ENCODE measurements at places on chromosomes 3 and 15.

DNA sequence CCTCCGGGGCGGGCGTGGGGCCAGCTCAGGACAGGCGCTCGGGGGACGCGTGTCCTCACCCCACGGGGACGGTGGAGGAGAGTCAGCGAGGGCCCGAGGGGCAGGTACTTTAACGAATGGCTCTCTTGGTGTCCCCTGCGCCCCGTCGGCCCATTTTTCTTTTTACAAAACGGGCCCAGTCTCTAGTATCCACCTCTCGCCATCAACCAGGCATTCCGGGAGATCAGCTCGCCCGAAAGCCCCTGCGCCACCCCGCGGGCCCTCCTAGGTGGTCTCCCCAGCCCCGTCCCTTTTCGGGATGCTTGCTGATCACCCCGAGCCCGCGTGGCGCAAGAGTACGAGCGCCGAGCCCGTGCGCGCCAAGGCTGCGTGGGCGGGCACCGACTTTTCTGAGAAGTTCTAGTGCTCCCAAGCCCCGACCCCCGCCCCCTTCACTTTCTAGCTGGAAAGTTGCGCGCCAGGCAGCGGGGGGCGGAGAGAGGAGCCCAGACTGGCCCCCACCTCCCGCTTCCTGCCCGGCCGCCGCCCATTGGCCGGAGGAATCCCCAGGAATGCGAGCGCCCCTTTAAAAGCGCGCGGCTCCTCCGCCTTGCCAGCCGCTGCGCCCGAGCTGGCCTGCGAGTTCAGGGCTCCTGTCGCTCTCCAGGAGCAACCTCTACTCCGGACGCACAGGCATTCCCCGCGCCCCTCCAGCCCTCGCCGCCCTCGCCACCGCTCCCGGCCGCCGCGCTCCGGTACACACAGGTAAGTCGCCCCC lies at the start of gene THBS1:
Gene THBS1, plus strand, starts transcription at position 595 of the 757 bp plus-strand sequence. CDS start 779 bp downstream, outside the sequence.
- peak; percentile 93 for DNase-seq

DNA sequence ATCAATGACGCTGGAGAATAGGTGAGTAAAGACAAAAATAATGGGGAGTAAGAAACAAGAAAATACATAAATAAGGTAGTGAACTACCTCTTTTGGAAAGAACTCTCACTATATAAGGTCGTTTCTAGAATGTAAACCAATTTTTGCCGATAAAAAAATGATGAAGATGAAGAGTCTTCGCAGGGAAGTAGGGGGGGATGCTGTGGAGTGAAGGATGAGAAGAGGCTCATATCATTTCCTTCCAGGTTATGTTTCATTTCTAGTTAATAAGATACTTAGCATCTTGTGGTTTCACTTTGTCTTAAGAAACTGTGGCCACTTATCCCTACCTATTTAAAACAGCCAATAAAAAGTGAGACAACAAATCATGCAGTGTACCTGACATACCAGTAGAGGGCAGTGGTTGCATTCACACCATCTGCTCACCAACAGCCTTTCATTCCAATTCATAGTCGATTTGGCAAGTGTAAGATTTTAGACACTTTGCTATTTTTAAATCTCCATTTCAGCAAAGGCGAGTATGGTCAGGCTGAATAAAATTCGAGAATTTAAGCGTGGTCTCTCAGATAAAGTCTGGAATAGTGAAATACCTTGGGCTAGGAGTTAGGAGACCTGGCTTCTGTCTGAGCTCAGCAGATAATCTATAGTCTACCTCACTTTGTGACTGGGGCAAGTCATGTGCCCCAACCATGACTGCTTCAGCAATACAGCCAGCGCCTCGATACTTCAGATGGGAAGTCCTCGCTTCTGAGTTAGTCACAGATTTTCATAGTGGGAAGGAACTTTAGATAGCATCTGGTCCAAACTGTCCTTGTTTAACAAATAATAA lies 28.9 kb upstream of the ICE2 start:
- DNase-seq = peak; percentile 78

- DNase-seq = no peak
Measured at GRCh38 chr3:126050626-126051025, 33.3 kb downstream of the SLC41A3 start.

DNA sequence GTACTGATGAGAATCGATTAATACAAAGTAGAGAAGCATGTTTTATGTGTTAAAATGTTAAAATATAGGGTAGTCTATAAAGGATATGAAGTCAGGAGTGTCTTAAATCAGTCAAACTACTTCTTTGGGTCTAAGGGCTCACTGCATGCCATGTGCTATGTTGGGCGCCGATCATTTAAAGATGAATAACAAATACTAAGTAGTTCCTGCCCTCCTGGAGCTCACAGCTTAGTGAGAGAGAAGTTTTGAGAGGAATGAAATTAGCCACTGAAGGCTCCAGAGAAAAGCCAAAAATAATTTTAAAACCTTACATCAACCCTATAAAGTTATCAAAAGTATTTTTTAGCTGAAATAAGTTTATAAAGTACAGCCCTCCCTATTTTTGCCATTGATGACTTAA lies 44.5 kb downstream of the BLM start:
- no peak for DNase-seq

DNA sequence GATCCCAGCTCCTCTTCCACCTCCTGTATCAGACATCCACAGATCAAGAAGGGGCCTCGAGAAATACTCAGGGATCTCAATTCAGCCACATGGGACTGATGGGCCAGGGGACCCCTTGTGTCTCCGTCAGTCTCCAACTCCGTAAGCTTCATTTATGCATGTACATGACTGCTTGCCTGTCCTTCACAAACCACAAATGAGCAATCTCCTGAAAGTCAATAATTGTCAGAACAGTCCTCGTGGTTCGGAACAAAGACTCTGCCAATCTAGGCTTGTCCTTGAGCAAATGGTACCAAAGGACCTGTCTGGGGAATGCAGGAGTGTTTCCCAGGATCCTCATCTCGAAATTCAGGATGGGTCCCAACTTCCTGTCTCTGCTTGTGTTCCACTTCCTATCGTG lies 20.8 kb downstream of the SLC12A8 start:
- no peak for DNase-seq

DNA sequence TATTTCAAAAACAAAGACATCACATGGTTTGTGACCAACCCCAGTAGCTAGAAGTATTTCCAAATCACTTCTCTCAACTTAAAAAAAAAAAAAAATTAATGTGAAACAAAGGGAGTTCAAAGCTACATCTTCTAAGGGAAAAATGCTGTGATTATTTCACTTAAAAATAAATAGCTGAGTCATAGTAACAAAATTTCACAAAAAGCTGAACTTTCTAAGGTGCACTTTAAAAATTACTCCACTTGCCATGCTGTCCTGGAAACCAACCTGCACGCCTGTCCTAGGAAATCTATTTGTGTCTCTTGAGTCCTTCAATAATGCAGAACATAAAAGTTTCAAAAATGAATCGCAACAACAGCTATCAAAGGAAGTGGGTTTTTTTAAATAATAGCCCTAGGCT lies 1.8 kb downstream of the ACAP2 start:
- no peak for DNase-seq

DNA sequence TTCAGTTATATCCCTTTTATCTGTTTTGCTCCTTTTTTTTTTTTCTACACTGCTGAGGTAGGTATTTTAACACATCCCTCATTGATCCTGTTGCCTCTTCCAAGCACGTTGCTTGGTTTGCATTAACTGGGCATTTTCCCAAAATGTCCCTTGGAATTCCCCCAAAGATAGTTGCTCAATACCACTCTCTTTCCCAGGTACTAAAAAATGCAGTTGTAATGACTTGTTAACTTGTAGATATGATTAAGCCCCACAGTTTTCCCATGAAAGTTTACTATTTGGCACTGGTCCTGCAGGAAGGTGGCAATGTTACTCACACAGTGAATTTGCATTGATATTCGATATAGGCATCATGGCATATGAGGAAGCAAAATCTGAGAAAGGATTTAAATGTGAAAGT lies 67.1 kb downstream of the GRM7 start:
- no peak for DNase-seq

DNA sequence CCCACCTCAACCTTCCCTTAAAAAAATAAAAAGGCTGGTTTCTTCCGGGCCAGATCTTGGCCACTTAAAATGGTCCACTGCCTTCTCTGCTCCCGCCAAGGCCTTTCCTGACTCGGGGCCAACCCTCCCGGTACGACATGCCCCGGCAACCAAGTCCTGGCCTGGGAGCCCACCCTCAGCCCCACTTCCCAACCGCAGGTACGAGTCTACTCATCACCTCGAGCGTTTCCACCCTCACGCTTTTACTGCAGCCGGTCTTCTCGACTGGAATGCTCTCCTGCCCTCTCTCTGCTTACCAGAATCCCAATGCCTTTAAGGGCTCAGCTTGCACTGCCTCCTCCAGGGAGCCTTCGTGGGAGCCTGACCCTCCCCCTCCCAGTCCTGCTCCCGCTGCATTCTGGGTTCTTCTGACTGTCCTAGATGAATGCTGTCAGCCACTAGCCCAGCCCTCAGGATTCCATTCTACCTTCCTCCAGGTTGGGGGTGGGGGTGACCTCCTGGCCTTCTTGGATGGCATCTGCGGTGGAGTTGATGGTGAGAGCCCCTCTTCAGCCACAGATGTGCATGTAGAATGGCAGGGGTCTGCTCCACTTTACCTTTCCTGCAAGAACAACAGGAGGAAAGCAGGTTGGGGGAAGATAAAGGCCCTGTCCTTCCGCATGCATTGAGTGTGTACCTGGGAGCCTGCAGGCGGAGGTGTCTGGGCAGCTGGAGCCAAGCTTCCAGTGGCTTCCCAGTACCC lies 1.1 kb upstream of the CSRNP1 start:
- DNase-seq = peak; percentile 33

- no peak for DNase-seq
Measured at GRCh38 chr3:114942773-114943172, 204.3 kb downstream of the ZBTB20 start.

DNA sequence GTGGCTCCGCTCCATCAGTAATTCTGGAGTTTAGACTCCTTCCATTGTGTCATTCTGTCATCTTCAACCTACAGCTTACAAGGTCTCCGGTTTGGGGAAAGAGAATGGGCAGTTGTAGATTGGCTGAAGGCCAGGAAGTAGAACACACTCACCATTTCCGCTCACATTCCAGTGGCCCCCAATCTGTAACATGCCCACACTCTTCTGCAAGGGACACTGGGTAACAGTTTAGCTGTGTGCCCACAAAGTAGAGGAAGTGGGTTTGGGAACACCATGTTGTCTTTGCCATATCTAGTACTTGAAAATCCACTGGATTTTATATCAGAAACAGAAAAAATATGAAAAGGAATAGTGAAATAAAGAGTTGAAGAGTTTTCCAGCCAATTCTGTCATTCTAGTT lies 153.5 kb downstream of the SV2B start:
- no peak for DNase-seq

- peak; percentile 94 for DNase-seq
Measured at GRCh38 chr3:149342413-149343380, 9.3 kb upstream of the TM4SF18 start.

GRCh38 chr3:126524429-126524988 lies 554 bp downstream of the CHST13 start:
- no peak for DNase-seq

DNA sequence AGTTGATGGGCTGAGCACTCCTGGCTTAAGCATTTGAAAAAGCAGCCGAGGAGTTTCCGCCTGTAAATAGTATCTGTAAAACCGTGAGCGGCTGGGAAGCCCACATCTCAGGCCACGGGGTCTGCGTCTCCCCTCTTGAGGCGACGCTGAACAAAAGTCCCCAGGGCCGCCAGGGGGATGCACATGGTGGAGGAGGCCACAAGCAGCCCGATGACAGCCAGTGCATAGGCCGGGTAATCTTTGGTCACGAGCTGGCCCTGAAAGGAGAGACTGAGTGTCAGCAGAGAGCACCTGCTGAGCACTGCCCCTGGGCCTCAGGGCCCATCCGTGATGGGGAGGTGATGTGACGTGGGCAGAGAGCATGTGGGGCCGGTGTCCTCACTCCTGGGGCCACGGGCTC lies 37.5 kb downstream of the SLC6A20 start:
- DNase-seq = no peak

DNA sequence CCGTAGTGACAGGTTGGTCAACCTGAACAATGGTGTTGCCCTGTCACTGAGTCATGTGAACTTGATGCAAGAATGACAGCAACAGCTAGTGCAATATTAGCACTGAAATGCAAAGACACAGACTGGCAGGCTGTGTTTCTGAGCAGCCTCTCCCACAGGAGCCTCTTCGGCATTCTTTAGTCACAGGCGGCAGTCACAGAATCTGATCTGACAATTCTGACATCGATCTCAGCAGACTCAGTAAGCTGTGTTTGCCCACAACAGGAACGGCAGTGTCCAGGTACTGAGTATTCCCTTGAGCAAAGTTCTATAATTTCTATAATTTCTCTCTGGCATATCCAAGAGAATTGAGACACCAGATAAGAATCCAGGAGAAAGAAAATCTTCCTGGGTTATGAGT lies 776.8 kb downstream of the GRM7 start:
- no peak for DNase-seq

DNA sequence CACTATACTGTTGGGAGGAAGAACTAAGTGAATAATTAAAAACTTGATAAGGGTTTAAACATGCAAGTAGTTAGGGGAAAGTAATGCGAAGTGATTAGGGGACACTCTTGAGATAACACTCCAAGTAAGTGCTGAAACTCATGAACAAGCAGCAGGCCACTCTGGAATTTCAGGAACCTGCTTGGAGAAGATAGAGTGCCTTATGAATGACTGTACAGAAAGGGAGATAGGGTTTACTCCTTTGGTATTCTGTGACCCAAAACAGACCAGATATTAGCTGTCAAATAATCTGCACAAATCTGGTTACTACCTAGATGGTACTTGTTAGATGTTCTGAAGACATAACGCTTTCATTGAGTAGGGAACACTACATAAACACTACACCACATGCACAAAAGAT lies 85.6 kb downstream of the FRMD4B start:
- DNase-seq = peak; percentile 43

DNA sequence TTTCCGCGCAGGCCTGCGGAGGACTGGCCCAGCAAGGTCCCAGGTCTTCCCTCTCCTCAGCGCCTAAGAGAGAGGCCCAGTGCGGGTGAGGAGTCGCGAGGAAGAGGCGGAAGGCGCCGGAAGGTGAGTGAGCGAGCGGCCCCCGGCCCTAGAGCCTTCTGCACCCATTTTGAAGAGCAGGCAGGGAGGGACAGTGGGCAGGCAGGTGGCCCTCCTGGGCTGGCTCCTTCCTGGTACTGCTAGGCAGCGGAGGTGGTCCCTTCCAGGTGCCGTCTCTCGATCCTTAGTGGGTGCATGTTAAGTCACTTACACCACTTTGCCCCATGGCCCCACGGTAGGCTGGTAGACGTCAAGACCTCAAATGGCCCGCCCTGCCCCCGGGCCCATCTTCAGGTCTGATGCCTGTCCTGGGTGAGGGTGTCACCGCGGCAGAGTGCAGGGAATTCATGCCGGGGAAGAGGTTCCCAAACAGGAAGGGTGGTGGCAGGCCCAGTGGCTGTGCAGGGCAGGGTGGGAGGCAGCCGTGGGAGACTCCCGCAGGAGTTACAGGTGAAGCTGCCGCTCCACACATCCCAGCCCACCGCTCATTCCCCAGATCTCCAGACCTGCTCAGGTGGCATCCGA lies 14.4 kb downstream of the PAK6 start:
- DNase-seq = no peak

DNA sequence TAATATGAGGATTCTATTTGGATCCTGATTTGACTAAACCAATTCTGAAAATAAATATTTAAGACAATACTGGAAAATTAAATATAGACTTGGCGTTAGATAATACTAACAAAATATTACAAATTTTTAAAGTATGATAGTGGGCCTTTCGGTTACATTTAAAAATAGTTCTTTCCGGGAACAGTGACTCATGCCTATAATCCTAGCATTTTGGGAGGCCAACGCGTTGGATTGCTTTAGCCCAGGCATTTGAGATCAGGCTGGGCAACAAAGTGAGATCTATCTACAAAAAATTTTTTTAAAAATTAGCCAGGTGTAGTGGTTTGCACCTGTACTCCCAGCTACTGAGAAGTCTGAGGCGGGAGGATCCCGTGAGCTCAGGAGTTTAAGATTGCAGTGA lies 30.3 kb upstream of the GADL1 start:
- DNase-seq = peak; percentile 30

GRCh38 chr3:43268636-43269035 lies 17.7 kb upstream of the SNRK start:
- peak; percentile 12 for DNase-seq

Measured in fibroblast of lung (primary cell).